EH (cell line): ENCODE measurements at places on chromosomes 5 and 9.
A peak's percentile ranks its signal among the peaks of the same experiment; 100 is the strongest.

DNA sequence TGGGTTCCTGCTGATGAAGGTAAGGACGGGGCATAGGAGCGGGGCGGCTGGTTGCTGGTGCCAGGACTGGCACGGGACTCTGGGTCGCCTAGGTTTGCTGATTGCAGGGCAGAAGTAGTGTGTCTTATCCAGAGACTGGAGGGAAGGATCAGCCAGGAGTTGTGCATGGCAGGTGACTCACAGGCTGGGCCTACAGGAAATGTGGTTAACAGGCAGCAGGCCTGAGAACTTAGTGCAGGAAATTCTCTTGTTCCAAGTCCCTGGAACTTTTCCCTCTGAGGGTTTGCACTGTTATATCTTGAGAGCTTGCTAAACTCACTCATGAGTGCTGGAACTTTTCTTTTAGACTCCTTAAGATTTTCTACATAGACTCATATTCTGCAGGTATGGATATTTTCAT lies 95.1 kb downstream of the ANXA2R start:
- peak; percentile 92 for DNase-seq

GRCh38 chr5:179368126-179368805 lies 23.0 kb upstream of the ADAMTS2 start:
- no peak for DNase-seq

- no peak for DNase-seq
Measured at GRCh38 chr5:17336054-17336453, 118.6 kb downstream of the BASP1 start.

DNA sequence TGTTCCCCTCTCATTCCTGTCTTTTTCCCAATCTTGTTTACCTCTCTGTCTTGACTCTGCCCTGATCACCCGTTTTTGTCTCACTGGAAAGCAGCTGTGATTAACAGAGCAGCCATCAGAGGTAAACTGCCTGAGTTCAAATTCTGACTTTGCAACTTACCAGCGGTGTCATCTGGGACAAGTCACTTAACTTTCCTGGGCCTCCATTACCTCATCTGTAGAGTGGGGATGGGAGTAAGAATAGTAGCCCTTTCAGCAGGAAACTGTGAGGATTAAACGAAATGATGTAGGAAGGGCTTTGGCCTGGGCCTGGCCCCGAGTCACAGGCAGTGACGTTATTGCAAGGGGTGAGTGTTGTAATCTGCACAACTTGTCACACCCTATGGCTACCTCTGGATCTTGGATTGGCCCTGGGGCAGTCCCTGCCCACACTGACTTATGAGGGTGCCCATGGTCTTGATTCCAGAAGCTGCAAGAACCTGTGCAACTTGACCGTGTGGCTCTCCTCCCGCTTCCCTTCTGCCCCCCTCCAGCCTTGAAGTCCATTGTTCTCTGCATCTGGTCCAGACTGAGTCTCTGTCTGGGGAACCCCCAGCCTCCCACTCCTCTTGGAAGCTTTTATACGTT lies 657 bp upstream of the PCDH12 start:
- DNase-seq: peak; percentile 33

- peak; percentile 62 for DNase-seq
Measured at GRCh38 chr5:176427971-176428370, 11.6 kb upstream of the CLTB start.

DNA sequence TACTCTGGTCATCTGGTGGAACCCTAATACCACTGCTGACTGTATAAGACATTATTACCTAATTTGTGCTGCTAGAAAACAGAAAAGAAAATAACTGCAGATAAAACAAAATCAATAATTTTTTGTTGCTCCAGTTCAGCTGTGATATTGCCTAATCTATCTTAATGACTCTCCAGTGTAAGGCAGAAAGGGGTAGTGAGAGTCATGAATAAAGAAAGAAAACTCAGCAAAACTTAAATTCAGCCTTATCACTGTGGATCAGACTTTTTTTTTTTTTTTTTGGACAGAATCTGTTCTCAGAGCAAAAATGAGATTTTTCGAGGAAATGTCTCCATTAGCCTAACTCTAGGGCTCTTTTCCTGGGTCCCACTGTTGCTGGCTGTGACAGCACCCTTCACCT lies 1.1 kb upstream of the DOCK2 start:
- DNase-seq: no peak

GRCh38 chr5:20113931-20114330 lies 125.9 kb upstream of the CDH18 start:
- no peak for DNase-seq

DNA sequence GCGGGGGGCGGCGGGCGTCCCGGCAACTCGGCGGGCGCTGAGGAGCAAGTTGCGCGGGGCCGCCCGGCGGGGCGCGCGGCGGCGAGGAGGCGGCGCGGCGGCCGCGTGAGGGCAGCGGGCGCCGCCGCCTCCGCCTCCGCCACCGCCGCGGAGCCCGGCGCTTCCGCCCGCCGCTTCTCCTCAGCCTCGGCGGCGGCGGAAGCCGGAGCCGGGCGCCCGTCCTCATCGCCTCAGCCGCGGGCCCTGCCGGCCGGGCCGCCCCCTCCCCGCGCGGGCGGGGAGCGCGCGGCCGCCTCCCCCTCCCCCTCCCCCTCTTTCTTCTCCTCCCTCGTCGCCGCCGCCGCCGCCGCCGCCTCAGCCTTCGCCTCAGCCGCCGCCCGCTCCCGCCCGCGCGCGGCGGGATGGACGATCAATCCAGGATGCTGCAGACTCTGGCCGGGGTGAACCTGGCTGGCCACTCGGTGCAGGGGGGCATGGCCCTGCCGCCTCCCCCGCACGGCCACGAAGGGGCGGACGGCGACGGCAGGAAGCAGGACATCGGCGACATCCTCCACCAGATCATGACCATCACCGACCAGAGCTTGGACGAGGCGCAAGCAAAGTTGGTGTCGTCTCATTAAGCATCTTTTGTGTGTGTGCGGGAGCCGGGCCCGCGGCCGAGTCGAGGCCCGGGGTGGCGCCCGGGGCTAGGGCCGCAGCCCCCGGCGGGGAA lies at the start of gene PBX3:
PBX3 (plus strand) TSS at position 321 of the 712 bp plus-strand sequence.
- DNase-seq: peak; percentile 59

DNA sequence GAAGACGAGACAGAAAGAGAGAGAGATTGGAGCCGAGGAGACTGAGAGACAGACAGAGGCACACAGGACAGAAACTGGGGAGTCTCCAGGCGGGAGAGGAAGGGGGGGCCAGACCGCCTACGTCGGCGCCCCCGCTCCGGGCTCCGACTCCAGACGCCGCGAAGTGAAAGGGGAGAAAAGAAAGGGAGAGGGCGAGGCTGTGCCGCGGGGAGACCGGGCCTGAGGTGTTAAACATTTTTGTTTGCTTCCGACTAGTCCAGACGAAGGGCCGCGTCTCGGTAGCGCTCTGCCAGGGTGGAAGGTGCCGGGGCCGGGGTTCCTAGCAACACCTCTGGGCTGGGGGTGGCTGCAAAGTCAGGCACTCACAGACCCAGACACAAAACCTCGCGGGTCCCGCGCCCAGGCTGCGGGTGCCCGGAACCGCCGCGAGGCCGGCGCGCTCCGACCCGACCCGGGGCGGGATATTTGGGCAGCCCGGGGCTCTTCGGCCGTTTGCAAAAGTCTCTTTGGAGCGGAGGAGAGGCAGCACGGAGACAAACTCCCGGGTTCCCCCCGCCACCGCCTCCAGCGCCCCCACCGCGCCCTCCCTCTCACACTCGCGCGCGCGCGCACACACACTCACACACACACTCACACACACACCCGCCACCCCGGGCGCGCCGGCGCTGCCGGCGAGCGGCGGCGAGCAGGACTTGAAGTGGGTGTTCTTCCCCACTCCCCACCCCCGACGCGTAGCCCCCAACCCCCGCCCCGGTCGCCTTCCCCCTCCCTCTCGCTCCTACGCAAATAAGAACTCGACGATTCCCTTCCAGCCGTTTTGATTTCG lies 626 bp upstream of the FST start:
- DNase-seq: peak; percentile 58

DNA sequence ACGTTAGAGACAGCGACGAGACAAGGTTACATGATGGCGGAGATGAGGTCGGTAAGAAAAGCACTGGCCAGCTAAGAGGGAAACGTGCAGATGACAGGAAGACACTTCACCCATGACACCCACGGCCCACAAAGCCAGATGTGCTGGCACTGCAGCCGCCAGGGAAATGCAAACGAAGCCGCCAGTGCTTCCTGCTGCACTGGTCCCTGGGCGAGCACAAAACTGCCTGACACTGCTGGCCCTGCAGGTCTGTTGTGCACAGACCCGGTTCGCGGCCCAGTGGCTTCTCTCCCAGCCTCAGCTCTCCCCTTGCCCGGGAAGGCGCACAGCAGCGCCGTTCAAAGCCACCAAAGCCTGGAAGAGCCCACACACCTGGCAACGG lies 20.3 kb downstream of the QSOX2 start:
- no peak for DNase-seq

DNA sequence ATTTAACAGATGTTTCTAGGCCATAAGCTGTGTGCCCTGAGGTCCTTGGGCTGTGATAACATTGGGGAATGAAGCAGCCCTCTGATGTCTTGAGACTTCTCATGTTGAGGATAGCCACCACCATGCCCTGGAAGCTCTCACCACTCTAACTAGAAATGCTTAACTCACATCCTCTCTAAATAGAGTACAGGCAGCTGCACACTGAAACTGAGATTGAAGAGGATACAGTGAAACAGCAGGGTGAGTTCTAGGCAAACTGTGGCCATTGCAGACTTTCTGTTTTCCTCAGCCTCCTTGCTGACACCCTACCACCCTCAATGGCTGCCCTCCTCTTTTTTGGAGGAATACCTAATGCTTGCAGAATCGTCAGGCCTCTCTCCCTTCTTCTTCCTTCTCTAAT lies 22.4 kb downstream of the UTP15 start:
- DNase-seq: no peak

GRCh38 chr9:134591573-134591981 lies 50.0 kb upstream of the COL5A1 start:
- peak; percentile 81 for DNase-seq

- DNase-seq: no peak
Measured at GRCh38 chr9:136940526-136941230, 3.9 kb downstream of the FBXW5 start.

DNA sequence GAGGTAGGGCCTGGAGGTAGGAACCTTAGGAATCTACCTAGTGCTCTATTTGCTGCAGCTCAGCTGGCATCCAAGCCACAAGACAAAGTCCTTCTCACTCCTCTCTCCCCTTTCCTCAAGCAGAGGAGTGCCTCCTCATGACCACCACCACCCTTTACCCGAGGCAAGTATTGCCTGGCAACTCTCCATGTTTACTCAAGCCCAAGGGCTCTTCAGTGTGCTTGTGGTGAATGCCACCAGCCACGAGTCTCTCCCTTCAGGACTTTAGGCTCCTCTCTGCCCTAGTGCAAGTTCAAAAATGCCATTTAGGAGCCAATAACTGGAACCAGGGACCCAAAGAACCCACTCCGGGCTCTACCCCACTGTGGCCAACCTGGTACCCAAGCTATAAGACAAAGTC lies 514.5 kb upstream of the RGMB start:
- peak; percentile 5 for DNase-seq

DNA sequence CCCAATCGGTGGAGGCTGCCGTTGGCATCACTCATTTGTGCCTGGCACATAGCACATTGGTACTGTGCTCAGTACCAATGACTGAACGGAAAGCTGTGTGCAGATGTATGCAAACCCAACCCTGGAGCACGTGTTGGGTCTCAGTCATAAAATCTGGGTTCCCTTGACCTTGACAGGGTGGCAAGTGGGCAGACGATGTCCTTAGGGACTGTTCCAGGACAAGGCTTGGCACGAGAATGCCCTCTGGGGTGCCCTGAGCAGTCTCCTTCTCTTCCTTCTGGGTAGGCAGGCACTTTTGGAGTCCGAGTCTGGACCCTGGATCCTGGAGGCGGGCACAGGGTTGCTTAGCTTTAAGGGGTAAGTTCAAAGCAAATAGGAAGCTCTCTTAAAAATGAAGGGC lies 75.8 kb downstream of the MACROH2A1 start:
- DNase-seq: no peak

- no peak for DNase-seq
Measured at GRCh38 chr9:92737611-92738299, 26.9 kb downstream of the BICD2 start.

GRCh38 chr5:53908757-53909156 lies 348.3 kb downstream of the NDUFS4 start:
- DNase-seq: no peak

- peak; percentile 60 for DNase-seq
Measured at GRCh38 chr9:4985386-4986266, 554 bp downstream of the JAK2 start.

DNA sequence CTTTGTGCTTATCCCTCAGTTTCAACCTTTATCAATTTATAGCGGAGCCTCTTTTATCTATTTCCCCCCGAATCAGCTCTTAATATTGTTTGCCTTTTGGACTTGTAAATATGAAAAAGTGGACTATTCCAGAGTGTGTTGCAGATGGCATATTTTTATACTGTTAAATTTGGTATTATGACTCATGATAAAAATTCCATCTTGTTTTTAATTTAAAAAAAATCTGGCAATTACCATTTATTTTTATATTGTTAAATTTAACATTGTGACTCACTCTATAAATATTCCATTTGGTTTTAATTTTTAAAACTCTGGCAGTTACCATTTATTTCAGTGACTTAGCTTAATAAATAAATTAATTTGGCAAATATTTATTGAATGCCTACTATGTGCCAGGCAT lies 37.5 kb downstream of the RBM27 start:
- DNase-seq: peak; percentile 40

- DNase-seq: no peak
Measured at GRCh38 chr9:114418053-114418452, 30.3 kb upstream of the AKNA start.

DNA sequence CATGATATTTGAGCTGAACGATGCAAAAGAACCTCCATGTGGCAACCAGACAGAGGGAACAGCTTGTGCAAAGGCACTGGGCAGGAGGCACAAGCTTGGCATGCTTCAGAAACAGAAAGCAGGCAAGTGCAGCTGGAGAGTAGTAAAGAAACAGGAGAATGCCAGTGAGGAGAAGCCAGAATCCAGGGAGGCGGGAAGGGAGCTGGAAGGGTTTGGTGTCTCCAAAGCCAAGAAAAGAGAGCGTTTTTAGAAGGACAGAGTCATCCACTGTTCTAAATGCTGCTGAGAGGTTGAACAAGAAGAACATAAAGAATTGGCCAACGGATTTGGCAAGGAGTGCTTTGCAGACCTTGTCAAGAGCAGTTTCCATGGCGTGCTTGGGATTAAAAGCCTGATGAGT lies 124.7 kb downstream of the TLE1 start:
- DNase-seq: no peak

DNA sequence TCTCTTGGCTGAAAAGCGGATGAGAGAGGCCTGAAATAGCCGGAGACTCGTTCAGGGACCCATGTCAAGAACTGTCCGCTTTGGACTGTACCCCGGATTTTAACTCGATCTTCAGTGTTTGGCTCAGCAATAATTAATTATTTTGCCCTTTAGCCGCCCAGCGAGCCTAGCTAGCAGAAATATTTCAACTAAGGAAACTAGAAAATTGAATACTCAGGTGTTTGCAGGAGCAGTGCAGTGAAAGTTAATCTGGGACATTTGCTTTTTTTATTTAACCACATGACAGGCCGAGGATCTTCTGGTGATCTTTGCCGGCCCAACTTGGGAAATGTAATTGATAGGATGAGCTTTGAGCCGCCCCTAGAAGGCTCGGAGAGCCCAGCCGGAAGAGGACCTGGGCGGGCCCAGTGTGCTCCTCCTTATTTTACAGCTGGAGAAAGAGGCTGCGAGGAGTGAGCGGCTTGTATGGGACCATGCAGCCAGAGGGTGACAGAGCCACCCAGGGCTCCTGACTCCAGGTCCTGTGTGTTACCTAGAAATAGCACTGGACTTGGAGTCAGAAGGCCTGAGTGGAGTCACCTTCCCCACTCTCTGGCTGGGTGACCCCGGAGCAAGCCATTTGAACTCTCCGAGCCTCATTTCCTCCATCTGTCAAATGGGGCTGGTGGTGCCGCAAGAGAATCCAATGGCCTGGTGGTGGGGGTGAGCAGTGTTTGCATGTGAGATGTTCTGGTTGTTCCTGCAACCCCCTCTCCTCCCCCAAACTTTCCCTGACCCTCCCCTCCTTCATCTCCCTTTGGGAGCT lies 2.4 kb downstream of the PPARGC1B start:
- DNase-seq: no peak
